ENCODE measurements at places on chromosomes 11 and 22.

DNA sequence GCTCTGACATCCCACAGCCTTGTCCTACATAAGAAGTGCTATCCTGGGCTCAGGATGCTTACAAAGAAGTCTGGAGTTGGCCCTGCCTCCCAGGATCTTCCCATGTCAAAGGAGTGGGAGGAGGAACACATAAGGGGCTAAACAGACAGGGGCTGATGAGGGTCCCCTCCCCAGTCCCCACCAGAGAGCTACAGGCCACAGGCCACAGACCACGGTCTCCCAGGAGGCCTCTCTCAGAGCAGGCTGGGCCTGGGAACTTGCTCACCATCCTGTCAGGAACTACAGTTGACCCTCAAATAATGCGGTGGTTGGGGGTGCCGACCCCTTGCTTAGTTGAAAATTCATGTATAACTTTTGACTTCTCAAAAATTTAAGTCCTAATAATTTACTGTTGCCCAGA lies 315.5 kb downstream of the NTM start:
- no peak for DNase-seq

DNA sequence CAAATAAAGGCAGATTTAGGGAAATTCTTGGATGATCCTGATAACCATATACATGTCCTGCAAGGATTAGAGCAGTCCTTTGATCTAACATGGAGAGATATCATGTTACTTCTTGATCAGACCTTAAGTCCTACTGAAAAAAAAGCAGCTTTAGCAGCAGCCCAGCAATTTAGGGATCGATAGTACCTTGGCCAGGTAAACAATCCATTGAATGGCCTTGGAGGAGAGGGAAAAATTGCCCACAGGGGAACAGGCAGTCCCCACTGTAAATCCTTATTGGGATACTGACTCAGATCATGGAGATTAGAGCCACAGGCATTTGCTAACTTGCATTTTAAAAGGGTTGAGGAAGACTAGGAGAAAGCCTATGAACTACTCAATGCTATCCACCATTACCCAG lies 47.8 kb downstream of the PRSS23 start:
- DNase-seq = no peak

DNA sequence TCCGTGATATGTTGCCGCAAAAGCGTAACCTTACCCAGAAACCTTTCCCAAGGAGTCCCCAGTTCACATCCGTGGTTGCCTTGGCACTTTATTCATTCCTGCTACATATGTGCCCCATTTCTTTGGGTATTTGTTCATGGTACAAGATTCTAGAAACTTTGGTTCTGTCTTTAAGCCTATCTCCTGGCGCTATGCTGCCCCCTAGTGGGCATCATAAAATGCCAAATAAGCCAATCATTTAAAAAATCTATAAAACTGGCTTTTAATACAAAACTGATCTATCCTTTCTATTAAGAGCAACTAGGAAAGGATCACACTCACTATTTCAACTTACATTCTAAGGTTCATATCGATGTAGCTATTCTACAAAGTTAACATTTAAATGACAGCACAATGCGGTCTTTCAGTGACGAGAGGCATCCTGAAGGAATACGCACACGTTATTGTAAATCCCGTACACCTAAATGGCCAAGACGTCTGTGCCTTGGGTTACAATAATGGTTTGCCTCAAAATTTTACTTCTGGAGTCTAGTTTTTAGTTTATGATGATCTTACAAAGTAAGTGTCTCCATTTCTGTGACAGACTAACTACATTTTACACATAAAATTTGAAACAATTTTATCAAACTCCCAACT lies 16.2 kb downstream of the PIWIL3 start:
- peak; percentile 32 for DNase-seq

DNA sequence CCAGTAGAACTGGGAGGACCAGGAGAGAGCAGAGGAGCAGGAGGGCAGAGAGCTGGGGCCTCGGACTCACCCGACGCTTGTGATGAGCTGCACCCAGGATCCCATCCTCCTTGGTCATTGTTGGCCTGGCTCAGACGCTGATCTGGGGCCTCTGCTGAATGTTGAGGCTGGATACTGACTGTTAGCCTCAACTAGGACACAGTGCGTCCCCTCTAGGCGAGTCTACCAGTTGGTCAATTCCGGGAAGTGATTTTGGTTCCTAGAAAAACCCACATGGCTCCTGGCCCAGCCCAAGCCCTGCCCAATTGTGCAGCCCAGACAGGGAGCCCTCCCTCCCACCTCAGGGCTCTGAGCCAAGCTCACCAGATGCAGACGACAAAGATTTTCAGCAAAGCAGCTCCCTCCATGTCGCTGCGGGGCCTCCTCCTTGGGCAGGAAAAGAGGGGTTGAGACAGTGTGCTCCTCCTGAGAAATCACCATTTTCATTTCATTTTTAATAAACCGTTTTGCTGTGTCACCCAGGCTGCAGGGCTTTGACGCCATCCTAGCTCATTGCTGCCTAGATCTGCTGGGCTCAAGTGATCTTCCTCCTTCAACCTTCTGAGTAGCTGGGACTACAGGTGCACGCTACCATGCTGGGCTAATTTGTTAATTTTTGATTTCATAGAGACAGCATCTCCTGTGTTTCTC lies at the start of gene APOL4:
APOL4 (minus strand) TSS at position 180 of the 690 bp plus-strand sequence; CDS start at position 105, 75 bp downstream.
- no peak for DNase-seq

- DNase-seq = no peak
These were observed 607 bp upstream of the ROBO4 start for GRCh38 chr11:124898263-124898680.

- DNase-seq = peak; percentile 51
These were observed 85.3 kb upstream of the SYT13 start for GRCh38 chr11:45371251-45372115.

DNA sequence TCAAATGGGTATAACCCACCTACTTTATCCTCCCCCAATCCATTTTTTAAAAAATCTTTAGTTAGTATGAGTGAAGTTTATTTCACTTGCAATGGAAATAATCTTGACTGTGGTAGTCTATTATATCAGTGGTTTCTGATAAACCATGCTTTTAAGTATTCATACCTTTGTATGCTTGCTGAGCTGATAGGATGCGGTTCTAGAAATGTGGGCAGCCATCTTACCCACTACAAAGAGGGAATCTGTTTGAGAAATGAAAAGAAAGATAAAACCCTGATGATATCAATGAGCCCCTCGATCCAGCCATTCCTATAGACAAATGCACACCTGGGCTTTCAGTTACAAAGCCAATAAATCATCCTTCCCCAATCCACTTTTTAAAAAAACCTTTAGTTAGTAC lies 13.8 kb upstream of the PVALB start:
- DNase-seq = no peak

- no peak for DNase-seq
These were observed 39.2 kb upstream of the CHST1 start for GRCh38 chr11:45704635-45705034.

- no peak for DNase-seq
These were observed 7.3 kb upstream of the OR52W1 start for GRCh38 chr11:6191742-6192141.

GRCh38 chr22:21920341-21921183 lies 32.1 kb downstream of the PPM1F start:
- DNase-seq = no peak

GRCh38 chr22:33853200-33854097 lies 66.8 kb downstream of the LARGE1 start:
- DNase-seq = no peak

DNA sequence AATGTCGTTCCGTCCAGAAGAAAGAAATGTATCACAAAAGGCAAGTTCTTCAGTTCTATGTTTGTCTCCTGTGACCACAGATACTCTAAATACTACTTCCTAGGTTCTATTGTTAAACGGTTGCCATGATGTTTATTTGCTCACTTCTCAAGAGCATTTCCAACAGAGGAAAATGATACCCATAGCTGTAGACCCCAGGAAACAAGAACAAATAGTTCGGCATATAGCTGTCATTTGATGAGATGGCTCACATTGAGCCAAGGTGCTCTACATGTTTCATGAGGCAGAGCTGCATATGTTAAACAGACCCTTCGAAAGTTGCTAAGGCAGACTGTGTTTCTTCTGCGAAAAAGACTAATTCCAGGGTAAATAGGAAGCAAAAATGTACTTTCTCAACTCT lies 15.4 kb upstream of the ANGPTL5 start:
- no peak for DNase-seq

DNA sequence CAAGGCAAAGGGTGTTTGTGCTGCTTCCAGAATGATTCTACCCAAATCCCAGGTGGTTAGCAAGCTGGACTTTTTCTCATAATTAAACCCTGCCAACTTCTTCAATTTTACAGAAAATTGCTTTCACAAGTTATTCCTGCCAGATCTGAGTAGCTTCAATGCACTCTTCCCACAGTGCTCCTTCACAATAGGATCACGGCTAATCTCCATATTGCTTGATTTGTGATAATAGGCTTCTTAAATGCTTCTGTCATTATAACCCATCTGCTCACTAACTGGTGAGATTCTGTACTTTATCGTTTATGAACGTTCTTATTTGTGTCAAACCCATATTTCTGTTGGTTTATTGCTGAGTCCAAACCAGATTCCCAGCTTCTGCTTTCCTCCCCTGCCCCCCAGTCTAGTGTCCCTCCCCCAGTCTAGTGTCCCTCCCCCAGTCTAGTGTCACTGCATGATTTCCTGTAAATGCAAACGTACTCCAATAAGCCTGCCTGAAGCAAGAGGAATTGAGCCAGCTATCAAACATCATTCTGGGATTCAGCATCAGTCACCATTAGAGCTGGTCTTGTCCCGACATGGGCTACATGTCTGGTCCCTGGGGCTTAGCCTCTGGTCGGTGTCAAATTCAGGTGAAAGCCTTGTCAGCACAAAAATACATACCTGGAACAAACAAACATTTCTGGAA lies 14.0 kb downstream of the MMP3 start:
- DNase-seq = no peak

- DNase-seq = no peak
These were observed 24.1 kb upstream of the MYRF start for GRCh38 chr11:61728066-61728939.

DNA sequence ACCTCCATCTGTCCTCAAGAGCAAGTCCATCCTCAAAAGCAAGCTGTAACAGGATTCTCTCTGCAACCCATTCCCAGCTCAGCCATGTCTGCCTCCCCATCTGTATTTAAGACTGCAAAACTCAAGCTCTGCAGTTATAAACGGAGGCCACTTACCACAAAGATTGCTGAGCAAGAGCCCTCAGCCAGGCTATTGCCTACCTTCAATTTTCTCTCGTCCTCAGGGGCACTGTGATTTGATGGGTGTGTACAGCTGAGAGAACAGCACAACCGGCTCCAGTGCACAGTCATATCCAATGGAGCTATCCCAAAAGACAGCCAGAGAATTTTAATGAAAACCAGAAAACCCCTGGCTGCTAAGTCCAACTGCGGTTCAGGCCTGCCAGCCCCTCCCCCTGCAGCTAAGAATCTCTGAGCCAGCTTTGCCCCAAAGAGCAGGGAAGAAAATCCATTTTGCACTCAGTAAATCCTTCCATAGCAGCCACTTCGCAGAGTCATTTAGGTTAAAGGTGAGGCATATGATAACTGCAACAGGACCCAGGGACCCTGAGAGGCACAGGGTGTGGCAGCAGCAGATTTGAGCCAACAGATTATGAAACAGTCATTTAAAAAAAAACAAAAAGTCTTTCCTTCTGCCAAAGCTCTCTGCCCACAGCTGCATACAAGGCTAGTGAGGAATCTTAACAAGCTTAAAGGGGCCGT lies 37.6 kb downstream of the RAB30 start:
- no peak for DNase-seq

Measured in stimulated activated CD4-positive, alpha-beta T cell treated with anti-CD3 and anti-CD28 coated beads, Interleukin-1b, Interleukin-23, amount 100 ng/mL, for 24 hours (primary cell).